Femur (tissue), 1 donor: ENCODE measurements at places on chromosomes 7 and 10.
A peak's percentile ranks its signal among the peaks of the same experiment; 100 is the strongest.

GRCh38 chr10:84424731-84425167 is 96.4 kb downstream of the CCSER2 start:
- peak; percentile 92 for DNase-seq

DNA sequence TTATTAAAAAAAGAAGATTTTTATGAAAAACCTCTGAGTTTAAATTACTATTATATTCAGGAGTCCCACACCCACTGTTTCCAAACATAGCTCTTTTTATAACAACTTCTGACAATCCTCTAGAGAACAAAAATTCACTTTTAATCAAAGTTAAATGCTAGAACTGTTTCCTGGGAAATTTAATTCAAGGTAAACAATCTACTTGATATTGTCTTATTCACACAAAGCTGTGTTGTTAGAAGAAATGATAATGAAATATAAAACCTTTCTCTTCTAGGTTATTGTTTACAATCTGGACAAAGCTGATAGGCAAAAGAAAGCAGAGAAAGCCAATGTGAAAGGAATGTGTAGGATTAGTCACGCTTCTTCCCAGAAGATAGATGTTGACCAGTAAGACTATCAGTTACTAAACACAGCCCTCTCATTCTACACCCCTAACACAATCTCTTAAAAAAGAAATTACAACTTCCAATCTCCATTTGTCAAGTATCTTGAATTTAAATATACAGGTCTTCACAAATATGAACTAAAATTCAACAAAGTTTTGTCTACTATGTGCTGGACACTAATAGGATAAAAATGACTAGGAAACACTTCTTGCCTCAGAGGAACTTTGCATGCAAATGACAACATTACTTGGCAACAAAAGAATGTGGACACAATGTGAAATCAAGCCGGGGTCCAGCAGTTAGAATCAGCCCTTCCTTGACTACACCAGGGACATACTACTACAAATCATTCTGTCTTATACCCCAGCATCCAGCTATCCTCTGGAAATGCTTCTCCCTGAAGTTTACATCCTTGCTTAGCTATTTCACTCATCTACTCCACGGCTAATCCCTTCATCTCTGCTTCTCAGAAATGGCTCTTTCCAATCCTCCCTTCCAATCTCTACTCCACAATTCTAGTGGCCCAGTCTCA is 123.7 kb downstream of the IMMP2L start:
- DNase-seq = no peak

DNA sequence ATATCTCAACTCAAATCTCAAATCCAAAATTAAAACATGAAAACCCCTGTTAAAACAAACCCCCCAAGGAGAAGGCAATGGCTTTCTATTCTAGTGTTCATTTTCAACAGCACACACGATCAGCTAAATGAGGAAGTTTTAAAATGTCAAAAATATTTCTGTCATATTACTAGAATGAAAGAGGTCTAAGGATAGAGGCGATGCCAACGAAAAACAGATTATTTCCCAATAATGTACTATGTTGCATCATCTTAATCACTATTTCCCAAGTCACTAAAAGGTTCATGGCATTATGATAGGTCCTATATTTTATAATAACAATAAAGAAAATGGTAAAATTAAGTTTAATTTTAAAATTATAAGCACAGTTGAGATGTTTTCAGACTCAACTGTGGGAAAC is 10.1 kb downstream of the CNOT4 start:
- no peak for DNase-seq

DNA sequence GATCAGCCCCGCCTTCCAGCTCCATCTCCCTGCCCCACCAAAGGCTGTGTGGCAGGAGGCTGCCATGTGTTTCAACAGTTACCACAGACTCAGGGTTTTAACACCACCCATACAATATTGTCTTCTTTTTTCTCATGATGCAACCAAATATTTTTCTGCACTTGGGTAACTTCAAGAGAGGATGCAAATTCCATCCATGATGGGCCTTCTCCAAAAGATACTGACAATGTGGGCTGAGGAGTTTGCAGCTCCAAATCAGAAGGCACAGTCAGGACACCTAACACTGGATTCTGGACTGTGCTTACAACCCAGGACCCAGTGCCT is 347.9 kb downstream of the GRID1 start:
- no peak for DNase-seq

GRCh38 chr7:83835424-83835823 is 186.5 kb upstream of the SEMA3E start:
- no peak for DNase-seq
